Nephron progenitor cell (in vitro differentiated cells): ENCODE measurements at places on chromosomes 3 and 15.

- no peak for DNase-seq
Observed at GRCh38 chr3:73413619-73414018, 211.1 kb downstream of the PDZRN3 start.

DNA sequence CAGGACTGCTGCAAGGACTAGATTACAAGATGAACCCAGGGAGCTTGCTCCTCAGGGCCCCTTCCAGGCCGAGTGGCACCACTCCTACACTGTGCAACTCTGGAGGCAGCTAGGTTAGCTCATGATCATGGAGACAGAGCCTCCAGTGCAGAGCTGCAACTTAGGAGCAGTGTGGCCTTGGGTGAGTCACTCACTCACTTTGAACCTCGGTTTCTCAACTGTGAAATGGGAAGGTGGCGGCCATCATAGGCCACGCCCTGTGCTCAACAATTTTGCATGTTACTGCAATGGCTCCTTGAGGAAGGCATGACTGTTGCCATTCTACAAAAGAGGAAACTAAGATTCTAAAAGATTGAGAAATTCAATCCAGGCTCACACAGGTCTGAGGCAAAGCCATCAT, 11.2 kb upstream of the CXCR6 start:
- DNase-seq, result no peak

DNA sequence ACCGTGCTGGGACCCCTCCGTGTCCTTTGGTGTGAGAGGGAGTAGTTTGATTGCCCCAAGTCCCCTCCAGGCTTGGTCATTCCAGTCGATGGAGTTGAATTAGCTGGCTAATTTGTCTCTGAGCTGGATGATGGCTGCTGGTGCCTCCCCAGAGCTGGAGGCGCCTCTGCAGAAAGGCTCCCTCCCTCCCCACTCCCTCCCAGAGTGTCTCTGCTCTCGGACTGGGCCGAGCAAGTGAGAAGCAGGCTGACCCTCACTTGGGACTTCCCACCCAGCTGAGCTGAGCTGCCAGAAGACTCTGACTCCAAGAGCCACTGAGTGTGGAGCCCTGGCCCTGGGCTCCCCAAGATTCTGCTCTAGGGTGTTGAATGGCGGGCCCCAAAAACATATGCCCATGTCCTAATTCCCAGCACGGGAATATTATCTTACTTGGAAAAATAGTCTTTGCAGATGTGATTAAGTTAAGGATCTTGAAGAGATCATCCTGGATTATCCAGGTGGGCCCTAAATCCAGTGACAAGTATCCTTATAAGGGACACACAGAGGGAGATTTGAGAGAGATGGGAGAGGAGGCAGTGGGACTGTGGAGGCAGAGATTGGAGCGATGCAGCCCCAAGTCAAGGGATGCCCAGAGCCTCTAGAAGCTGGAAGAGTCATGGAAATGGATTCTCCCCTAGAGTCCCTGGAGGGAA, 60.7 kb upstream of the TLE3 start:
- no peak for DNase-seq

GRCh38 chr3:115980709-115981108, 357.4 kb downstream of the GAP43 start:
- DNase-seq, result no peak

DNA sequence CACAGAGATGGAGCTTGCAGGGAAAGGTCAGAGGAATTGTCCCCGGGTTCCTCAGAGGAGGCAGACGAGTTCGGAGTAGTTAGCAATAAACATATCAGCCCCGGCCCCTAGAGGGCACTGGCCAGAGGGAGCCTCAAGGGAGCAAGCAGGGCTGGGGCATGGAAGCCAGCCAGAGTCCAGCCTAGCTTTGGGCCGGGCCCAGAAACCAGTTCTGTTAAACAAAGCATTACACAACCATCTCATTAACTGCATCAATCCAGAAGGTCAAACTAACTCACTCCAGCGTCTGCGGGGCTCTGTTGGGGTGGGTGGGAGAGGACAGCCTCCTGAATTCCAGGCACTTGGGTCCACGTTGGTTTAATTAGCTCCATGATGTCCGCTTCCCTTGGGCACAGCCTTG, 41.0 kb upstream of the IREB2 start:
- no peak for DNase-seq

DNA sequence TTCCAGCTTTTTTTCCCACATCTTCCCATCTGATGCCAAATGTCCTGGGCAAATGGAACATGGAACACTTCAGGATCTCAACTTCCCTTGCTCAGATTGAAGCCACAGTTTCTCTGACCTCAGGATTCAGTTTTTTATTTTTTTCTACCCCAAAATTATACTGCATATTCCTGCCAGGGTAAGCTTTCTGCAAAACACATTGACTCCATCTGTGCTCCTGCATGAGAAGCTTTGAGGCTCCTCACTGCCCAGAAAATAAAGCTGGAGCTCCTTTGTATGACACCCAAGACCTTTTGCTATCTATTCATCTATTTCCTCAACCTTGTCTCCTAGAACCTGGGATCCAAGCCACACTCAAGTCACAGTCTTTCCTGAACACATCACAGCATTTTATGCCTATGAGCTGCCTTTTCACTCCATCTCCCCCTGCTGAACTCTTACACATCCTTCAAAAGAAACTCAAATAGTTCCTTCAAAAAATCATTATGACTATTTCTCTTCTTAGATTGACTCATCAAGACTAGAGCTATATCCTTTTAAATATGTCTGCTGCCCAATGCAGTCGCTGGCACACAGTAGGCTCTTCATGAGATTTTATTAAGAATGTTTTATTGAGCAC, 57.4 kb upstream of the PSMD6 start:
- DNase-seq, result no peak

DNA sequence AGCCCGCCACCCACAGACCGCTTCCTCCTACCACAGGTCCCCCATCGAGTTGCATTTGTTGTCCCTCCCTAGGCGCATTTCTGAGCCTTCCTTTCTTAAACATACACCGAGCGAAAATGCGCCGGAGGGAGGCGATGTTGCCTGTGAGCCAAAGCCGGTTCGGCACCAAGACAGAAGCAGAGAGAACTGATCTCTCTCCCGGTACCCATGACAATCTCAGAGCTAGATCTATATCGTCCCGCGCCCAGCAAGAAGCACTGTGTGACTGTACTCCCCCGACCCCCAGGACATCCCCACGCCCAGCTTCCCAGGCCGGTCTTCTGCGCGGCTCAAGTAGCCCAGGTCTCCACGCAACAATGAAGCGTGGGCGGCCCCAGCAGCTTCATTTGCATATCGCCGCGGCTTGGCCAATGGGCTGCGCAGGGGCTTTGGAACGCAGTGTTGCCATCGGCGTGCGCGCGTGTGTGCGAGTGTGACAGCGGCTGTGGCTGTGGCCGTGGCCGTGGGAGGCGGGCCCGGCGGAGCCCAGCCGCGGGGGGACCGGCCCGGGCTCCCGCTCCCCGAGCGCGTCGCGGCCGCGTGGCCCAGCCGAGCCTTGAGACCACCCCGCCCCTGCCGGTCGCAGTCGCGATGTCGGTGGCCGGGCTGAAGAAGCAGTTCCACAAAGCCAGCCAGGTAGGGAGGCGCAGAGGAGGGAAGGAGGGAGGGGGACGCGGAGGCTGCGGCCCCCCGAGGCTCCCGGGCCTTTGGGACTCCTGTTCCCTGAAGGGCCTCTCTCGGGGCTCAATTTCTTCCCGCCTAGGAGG, at the start of gene SH3GL3:
Gene SH3GL3, plus strand, starts transcription at position 438 of the 806 bp plus-strand sequence. Its CDS starts 193 bp downstream, at position 631.
- peak; percentile 91 for DNase-seq
